Subcutaneous preadipocyte (primary cell): ENCODE measurements at places on chromosomes 6 and 20. TPM values are rescaled to one million over a fixed set of nuclear protein-coding genes. Genes with fewer than 3 reads are reported as not detected.

ADGRF5 gene
- 0.37 TPM in 1 of 2 replicates, not detected in the other for total RNA-seq

RAD21L1 gene
- total RNA-seq = not detected in 2 replicates

PNPLA1 gene
- not detected in 2 replicates for total RNA-seq

ARG1 gene
- not detected in 2 replicates for total RNA-seq

QKI gene
- total RNA-seq = 179 and 243 TPM in 2 replicates

MYH7B gene
- total RNA-seq = under 0.01 TPM in 1 of 2 replicates, not detected in the other

FAM162B gene
- total RNA-seq = 0.73 and 3.7 TPM in 2 replicates

FAM135A gene
- 8.5 and 12.3 TPM in 2 replicates for total RNA-seq

DAAM2 gene
- 0.59 and 1.1 TPM in 2 replicates for total RNA-seq

BPIFB2 gene
- not detected in 2 replicates for total RNA-seq

ATXN1 gene
- 16.9 and 21.3 TPM in 2 replicates for total RNA-seq

TUBE1 gene
- 18.4 and 23.3 TPM in 2 replicates for total RNA-seq

HLA-DRA gene
- total RNA-seq = 0.73 and 2.0 TPM in 2 replicates
